ENCODE measurements at places on chromosomes 5 and 9.
A peak's percentile ranks its signal among the peaks of the same experiment; 100 is the strongest.

DNA sequence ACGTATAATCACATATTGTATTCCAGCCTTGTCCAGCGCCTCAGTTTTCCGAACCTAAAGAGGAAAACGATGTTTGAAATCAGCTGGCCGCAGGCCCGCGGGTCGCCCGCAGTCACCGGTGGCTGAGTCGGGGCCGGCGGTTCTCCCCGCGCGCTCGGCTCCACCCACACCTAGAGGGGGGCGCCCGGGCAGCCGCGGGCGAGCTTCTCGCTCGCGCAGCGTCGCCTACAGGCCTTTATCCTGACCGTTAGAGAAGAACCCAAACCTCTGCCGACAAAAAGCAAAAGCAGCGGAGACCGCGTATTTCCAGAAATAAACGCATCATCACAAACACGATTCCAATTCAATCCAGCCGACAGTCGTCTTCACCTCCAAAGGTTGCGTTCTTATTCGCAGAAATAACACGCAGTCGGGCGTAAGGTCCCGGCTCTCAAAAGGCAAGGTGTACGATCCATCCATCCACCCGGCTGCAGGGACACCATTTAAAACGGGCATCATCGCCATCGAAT lies 725 bp upstream of the NIPBL start:
- DNase-seq: peak; percentile 74

- no peak for DNase-seq
Observed at GRCh38 chr5:74992791-74993190, 59.6 kb downstream of the GCNT4 start.

DNA sequence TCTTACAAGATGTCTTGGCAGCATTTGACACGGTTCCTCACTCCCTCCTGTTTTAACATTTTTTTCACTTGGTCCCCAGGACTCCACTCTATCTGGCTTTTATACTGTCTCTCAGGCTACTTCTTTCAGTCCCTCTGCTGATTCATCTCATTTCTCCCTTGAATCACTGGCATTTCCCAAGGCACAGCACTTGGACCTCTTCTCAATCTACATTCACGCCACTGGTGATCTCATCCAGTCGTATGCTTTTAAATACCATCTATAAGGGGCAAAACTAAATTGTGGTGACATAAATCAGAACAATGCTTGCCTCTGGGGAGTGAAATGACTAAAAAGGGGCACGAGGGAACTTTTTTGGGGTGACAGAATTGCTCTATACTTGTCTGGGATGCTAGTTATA lies 47.1 kb downstream of the MAPKAP1 start:
- no peak for DNase-seq

- DNase-seq: peak; percentile 31
Observed at GRCh38 chr5:756865-757345, 27.6 kb downstream of the ZDHHC11B start.

- DNase-seq: no peak
Observed at GRCh38 chr5:109873687-109874086, 184.0 kb downstream of the MAN2A1 start.

DNA sequence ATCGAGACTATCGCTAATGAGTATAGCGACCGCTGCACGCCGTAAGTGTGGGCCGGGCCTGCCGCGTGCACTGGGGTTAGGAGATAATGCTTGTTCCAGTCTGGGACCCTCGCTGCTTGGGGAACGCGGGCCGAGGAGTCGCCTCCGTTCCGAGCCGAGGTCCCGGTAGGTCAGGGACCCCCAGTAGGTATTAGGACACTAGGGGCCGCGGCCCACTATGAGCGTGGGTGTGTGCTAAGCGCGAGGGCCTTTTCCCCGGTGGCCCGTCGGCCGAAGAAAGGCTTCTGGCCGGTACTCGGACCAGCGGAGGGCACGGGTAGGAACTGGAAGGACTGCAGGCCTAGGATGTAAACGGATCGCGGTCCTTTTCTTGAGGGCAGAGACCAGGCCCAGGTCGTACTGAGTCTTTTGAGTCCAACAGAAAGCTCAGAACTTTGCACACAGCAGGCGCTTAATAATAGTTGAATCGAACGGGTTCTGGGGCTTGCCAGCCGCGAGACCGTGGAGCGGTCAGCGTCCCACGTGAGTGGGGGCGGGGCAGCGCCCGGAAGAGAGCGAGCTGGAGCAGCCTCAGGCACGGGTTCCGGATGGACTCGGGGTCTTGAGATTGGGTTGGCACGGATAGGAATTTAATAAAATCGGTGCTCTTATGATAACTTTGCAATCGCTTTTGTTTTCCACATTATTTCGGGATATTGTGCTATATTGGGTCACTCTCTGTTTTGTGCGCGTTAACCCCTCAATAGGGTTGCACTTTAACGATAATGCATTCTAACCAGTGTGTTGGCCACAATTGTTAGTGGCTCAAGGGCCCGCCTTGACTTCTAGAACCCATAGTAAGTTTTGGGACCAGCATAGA lies 733 bp downstream of the HSPA4 start:
- DNase-seq: peak; percentile 78

GRCh38 chr5:156686796-156687195 lies 163.3 kb upstream of the PPP1R2B start:
- no peak for DNase-seq

DNA sequence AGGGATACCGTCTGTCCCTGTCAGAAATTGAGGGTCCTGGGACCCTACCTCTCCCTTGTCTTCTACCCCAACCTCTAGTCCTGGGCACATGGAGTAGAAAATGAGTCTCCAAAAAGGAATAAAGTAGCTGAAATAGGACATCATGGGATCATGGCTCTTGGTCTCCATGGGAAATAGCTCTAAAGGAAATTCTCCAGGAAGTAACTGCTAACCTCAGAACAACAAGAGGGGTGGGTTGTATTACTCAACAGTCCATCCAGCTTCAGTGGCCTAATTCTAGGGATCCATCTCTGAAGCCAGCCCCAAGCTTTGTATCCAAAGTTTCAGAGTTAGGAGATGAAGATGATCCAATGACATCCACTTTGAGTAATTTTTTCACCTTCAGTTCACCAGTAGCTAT lies 11.0 kb upstream of the RUSC2 start:
- DNase-seq: no peak

- DNase-seq: no peak
Observed at GRCh38 chr5:151577566-151577965, 13.6 kb downstream of the FAT2 start.

GRCh38 chr5:68476854-68477253 lies 261.3 kb downstream of the PIK3R1 start:
- no peak for DNase-seq

DNA sequence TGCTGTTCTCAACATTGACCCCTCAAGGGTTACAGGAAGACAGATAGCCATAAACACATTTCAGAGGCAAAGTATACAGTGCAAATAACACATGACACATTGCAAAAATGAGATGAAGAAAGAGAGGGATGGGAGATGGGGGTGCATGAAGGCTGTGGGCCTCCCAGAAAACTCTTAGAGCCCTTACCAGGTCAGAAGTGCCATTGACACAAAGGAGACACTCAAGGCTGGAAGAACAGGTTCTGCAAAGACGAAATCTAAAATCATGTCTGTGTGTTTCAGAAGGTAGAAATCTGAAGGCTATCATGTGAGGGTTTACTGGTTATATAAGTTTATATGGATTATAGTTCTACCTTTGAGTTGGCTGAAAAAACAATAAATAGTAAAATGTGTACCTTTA lies 318.8 kb downstream of the BNC2 start:
- no peak for DNase-seq

- DNase-seq: no peak
Observed at GRCh38 chr9:106482733-106483132, 380.2 kb upstream of the ZNF462 start.

- no peak for DNase-seq
Observed at GRCh38 chr9:37944671-37945481, 40.9 kb upstream of the SLC25A51 start.

- DNase-seq: no peak
Observed at GRCh38 chr9:114053246-114054005, 24.7 kb downstream of the AMBP start.

GRCh38 chr9:122143876-122144405 lies 15.6 kb downstream of the NDUFA8 start:
- DNase-seq: no peak

DNA sequence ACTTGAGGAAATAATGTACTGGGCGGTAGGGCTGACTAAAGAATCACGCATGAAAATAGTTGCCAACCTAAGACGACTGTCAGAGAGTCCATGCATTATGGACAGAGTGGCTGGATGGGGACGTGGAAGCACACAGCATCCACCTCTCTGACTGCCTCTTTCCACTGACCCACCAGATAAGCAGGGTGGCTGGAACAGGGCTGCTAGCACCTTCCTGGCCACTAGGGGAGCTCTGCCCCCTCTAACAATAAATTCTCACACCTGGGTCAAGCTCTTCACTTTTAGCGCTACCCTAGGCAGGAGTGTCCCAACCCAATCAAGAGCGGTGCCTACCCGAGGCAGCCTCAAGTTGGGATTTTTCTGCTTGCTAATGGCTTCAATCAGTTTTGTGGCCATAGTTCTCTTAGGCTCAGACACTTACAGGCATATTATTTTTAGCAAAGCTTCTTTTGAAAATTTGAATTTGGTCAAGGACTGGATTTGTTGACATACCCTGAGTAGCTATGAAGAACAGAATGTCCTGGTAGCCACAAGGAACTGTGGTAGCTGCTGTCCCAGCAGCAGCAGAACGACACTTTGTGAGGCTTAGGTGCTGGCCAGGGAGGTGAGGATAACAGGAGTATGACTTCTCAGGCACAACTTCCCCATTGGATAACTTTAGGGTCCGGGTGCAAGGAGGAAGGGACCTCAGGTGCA lies 6.9 kb upstream of the TPM2 start:
- DNase-seq: peak; percentile 59

GRCh38 chr9:92035146-92035545 lies 80.1 kb downstream of the SPTLC1 start:
- DNase-seq: no peak

GRCh38 chr5:180810959-180811622 lies 8.5 kb upstream of the MGAT1 start:
- peak; percentile 65 for DNase-seq

- DNase-seq: no peak
Observed at GRCh38 chr9:91315191-91315590, 46.5 kb downstream of the AUH start.
